Fibroblast of the aortic adventitia (primary cell): ENCODE measurements at places on chromosomes 6 and 20. TPM values are rescaled to one million over a fixed set of nuclear protein-coding genes. Genes with fewer than 3 reads are reported as not detected.
A peak's percentile ranks its signal among the peaks of the same experiment; 100 is the strongest.

- no peak for DNase-seq
Observed at GRCh38 chr6:35378261-35378660, 35.9 kb downstream of the PPARD start.

DNA sequence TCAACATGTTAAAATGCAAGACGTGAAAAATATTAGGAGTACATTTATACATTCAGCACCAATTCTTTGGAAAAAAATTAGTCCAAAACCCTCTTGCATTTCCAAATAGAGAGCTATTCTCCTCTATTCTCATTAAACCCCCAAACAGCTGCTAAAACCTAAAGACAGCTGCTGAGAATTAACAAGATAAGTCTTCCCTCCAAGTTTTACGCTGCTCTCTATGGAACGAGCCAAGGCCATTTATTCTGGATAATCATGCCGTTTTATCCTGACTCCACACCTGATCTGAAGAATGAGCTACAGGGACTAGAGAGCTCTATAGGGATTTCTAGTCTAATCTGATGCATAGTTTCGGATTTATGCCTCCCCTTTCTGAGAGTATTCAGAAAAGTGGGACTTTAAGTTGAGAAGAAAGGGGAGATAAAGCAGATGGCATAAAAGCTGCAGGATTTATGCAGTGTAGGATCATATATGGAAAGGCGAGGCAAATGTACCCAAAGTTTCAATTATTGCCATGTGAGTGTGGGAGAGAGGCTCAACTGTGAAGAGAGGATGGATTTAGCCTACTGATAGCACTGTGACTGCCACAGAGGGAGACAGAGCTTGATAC lies 64.7 kb upstream of the HS3ST5 start:
- no peak for DNase-seq

DNA sequence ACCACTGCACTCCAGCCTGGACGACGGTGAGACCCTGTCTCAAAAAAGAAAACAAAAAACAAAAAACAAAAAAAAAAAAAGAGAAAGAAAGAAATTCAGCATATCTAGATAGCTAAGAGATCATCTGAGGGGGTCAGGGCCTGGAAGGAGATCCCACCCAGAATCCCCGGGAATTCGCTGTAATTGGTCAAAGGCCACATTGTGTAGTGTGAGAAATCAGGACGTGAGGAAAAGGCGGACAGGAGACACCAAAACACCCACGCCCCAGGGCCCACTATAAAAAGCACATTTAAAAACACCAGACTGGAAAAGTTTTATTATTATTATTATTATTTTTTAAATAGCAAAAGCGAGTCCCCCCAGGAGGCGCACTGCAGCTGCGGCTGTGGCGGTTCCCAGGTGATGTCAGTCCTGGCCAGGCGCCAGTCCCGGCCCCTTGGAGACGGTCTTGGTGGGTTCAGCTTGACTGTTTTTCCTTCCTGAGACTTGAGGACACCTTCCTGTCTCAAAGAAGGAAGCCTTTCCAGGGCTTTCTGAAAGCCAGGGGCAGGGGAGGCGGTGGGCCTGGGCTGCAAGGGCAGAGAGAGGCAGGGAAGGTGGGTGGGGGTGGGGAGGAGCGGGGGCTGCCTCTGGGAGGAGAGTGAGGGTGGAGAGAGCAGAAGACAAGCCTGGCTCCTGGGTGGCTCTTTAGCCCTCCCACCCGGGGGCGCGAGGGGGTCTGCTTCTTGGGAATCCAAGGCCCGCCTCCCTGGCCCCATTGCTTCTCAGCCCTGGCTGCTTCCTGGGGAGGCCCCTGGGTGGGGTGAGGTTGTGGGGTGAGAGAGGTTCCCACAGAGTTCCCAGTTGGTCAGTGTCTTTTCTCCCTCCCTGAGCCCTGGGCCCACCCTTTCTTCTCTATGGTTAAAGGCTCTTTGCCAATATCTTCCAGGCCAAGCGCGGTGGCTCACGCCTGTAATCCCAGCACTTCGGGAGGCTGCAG lies 14.5 kb downstream of the TCF15 start:
- DNase-seq = no peak

DNA sequence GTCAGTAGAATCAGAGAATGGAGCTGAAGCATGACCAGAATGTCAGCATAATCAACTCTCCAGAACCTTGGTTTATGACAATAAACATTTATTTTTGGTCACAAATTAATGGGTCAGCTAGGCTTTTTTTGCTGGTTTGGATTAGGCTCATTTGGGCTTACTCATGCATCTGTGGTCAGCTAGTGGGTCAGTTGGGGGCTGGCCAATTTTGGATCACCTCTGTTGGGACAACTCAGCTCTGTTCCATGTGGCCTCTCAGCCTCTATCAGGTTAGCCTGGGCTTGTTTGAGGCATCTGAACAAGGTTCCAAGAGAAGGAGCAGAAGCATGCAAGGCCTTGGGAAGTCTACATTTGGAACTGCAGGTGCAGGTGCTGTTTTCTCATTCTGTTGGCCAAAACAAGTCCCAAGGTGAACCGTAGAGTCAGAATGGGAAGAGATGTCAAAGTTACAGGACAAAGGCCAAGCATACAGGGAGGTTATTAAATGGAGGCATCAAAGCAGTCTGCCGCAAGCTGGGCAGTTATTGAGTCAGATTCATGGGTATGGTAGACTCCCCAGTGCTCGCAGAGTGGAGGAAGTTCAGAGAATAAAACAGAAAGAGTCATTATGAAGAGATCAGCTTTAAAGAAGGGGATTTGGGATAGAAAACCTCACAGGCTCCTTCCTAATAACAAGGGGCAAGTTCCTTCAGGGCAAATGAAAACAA lies 173.0 kb downstream of the PLCB4 start:
- no peak for DNase-seq

GRCh38 chr6:118249680-118250079 lies 298.4 kb upstream of the PLN start:
- DNase-seq = no peak

GRCh38 chr20:9344083-9344920 lies 170.1 kb upstream of the LAMP5 start:
- DNase-seq = no peak

DNA sequence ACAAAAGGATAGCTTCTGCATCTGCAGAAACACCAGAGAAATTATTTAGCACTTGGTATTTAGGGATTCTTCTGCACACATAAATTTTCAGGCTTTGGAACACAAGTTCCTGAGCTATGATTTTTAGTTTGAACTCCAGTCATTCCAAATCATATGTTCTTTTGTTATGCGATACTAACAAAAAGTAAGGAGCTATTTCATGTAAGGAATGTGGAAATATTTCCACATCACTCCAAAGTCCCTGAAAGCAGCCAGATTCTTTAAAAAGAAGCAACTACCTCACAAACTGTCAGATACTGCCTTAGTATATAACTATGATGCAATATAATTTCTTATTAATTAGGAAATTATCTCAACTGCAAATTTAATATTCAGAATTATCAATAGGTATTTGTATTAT lies 106.9 kb downstream of the RNGTT start:
- peak; percentile 47 for DNase-seq

DNA sequence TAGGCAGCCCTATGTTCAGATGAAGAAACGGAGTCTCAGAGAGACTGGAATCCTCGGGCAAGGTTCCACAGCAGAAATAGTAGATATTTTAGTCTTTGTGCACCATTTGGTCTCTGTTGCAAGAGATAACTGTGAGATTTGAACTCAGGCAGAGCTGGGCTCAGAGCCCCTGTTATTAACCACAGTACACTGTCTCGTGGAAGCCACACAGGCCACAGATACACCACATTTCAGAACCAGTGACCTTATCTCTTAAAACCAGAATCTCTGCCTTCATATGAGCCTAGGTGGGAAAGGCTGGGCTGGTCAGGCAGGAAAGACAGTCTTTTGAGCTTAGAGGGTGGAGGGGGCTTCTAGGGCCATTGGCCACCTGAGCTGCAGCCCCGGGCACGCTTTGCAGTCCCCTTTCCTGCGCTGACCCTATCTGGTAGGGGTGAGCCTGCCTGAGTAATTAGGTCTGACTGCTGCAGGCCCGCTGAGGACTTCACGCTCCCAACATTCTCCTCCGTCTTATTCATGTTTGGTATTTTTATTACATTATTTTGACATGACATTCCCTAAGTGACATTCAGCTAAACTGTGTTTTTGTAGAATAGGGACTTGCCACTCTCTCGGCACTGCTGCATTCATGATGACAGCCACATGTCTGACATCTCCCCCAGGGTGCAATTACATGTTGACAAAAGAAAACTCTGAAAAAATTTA lies 71.1 kb downstream of the KCNB1 start:
- DNase-seq = no peak

DNA sequence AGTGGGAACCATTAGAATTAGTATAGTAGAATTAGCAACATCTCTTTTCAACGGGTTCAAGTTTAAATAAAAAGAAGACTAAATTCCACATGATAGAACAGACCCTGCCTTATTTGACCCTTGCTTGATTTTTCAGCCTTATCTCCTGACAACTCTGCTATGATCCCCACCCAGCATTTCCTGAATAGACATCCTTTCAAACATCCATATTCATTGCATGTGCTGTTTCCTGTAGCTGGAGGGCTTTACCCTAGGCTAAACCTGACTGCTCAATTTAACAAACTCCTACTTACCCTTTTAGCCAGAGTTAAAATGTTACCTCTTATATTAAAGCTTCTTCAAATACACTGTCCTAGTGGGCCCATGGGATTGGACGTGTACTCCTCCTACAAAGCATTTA lies 594.8 kb upstream of the ARID1B start:
- DNase-seq = no peak

DNA sequence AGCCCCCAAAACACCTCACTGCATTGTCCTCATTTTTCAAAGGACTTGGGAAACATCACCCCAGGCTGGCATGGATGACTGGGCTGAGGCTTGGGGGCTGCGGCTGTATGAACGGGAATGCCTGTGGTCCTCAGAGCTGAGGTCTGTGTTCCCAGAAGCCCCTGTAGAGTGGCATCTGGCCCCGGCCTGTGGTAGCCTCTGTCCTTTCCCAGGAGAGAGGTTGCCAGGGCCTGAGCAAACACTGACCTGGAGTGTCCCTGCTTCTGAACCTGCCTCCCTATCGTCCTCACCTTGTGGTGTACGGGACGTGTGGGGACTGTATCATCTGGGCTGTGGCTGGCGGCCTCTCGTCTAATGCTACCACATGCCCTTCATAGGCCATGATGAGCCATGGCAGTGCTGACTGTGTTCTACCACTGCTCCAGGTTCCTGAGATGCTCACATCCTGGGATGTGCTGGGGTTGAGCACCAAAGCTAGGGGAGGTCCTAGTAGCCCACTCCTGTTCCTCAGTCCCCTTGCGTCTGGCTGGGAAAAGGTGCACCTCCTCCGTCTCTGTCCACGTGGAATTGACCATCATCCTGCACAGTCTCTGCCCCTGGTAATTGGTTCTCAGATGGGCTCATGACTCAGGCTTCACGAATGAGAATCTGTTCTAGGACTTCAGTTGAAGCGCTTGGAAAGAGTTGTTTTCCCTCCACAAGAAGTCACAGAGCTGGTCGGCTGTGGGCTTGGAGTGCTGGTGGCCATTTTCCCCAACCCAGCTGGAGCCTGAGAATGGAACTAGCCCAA lies 27.6 kb downstream of the PHACTR3 start:
- no peak for DNase-seq

- peak; percentile 71 for DNase-seq
Observed at GRCh38 chr6:4210629-4211419, 75.4 kb upstream of the ECI2 start.

DNA sequence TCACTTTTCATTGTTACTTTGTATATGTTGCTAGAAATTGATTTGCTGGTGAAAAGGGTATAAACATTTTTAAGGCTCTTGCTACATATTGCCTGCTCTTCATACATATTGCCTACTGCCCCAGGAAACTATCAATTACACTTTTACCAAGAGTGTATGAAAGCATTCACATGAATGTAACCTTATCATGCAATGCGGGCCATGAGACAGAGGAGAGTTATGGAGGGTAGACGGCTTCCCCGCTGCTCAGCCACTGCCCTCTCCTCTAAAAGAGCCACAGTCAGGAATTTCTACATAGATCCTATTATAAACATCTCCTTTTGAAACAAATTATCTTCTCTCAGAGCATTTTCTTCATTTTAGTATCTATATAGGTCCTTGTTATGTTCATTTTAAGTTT lies 264.4 kb downstream of the ESR1 start:
- DNase-seq = no peak

- no peak for DNase-seq
Observed at GRCh38 chr20:13094976-13095375, 86.2 kb downstream of the SPTLC3 start.

DNA sequence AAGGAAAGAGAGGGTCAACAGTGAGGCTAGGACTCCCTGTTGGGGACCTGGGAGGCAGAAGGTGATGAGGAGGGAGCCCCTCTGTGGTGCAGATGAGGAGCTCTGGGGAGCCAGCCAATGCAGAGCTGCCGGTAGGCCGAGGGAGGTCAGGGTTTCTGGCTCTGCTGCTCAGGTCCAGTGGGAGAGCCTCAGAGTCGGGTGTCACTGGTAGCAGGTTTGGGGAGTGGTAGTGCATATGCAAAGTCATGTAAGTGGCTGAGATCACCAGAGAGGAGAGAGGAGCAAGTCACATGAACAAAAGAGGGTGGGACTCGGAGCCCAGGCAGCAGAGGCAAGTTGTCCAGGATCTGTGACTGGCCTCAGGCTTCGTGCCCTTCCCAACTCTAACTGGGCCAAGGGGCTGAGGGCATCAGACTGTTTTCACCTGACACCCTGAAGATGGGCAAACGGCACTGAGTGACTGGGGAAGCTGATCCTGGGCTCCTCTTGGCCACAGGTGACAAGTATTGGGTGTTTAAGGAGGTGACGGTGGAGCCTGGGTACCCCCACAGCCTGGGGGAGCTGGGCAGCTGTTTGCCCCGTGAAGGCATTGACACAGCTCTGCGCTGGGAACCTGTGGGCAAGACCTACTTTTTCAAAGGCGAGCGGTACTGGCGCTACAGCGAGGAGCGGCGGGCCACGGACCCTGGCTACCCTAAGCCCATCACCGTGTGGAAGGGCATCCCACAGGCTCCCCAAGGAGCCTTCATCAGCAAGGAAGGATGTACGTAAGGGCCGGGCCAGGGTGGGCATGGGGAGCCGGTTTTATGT lies 6.6 kb downstream of the MMP24OS start:
- DNase-seq = no peak

GRCh38 chr6:108277831-108278230 lies 17.0 kb upstream of the SNX3 start:
- DNase-seq = no peak

GRCh38 chr6:107740496-107741190 lies 83.5 kb downstream of the SCML4 start:
- DNase-seq = peak; percentile 4

KCNQ2 gene
- not detected in 2 replicates for total RNA-seq

UFL1 gene
- 28.0 and 36.2 TPM in 2 replicates for total RNA-seq

SUN5 gene
- total RNA-seq = not detected in 2 replicates

SCRT2 gene
- not detected in 2 replicates for total RNA-seq

PRSS16 gene
- total RNA-seq = not detected in 2 replicates

SNAP25 gene
- 0.65 and 3.1 TPM in 2 replicates for total RNA-seq

VTA1 gene
- total RNA-seq = 24.1 and 95.2 TPM in 2 replicates

OOEP gene
- not detected in 2 replicates for total RNA-seq

SH3BGRL2 gene
- total RNA-seq = 4.1 and 6.6 TPM in 2 replicates

RSPO3 gene
- total RNA-seq = 2.5 and 7.9 TPM in 2 replicates

BLTP3A gene
- 3.4 and 8.9 TPM in 2 replicates for total RNA-seq

ETV7 gene
- total RNA-seq = 0.09 TPM in 1 of 2 replicates, not detected in the other

MDFI gene
- total RNA-seq = 0.09 TPM in 1 of 2 replicates, not detected in the other

SRSF12 gene
- 0.09 and 0.33 TPM in 2 replicates for total RNA-seq
